ENCODE measurements at places on chromosomes 7 and 10. TPM values are rescaled to one million over a fixed set of nuclear protein-coding genes. Genes with fewer than 3 reads are reported as not detected.

GRCh38 chr7:131057794-131058070, 269.9 kb upstream of the MKLN1 start:
- no peak overlapping the region for H3K4me3 ChIP-seq
- no peak for DNase-seq
- no peaks in the 10 kb centered on the region for H3K27me3 ChIP-seq
- H3K36me3 ChIP-seq = no peaks in the 10 kb centered on the region
- no peaks in the 10 kb centered on the region for H3K4me1 ChIP-seq

HTR5A gene
- not detected for total RNA-seq

PRKG1 gene
- total RNA-seq = 51.3 TPM

GRCh38 chr7:44390701-44391100, 65.3 kb upstream of the CAMK2B start:
- no peaks in the 10 kb centered on the region for H3K27me3 ChIP-seq
- H3K4me3 ChIP-seq = no peak overlapping the region
- DNase-seq = no peak
- H3K4me1 ChIP-seq = no peaks in the 10 kb centered on the region

DNA sequence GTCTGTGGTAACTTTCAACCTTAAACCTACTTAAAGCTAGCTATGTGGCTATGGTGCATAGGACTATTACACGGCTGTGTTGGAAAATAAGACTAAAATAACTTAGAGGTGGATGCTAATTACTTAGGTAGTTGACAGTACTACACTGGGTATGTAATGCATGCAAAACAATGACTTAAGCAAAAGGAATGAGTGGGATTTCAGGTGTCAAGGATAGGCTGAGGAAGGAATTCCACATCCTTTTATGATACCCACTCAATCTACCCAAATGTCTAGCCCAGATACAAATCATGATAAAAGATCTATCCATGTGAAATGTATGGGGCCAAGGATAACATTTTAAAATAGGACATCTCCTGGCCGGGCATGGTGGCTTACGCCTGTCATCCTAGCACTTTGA, 13.9 kb downstream of the CDNF start:
- no peaks in the 10 kb centered on the region for H3K27me3 ChIP-seq
- no peaks in the 10 kb centered on the region for H3K36me3 ChIP-seq
- no peaks in the 10 kb centered on the region for H3K4me1 ChIP-seq
- H3K4me3 ChIP-seq = no peak overlapping the region
- DNase-seq = no peak
- H3K27ac ChIP-seq = no peak overlapping the region

DNA sequence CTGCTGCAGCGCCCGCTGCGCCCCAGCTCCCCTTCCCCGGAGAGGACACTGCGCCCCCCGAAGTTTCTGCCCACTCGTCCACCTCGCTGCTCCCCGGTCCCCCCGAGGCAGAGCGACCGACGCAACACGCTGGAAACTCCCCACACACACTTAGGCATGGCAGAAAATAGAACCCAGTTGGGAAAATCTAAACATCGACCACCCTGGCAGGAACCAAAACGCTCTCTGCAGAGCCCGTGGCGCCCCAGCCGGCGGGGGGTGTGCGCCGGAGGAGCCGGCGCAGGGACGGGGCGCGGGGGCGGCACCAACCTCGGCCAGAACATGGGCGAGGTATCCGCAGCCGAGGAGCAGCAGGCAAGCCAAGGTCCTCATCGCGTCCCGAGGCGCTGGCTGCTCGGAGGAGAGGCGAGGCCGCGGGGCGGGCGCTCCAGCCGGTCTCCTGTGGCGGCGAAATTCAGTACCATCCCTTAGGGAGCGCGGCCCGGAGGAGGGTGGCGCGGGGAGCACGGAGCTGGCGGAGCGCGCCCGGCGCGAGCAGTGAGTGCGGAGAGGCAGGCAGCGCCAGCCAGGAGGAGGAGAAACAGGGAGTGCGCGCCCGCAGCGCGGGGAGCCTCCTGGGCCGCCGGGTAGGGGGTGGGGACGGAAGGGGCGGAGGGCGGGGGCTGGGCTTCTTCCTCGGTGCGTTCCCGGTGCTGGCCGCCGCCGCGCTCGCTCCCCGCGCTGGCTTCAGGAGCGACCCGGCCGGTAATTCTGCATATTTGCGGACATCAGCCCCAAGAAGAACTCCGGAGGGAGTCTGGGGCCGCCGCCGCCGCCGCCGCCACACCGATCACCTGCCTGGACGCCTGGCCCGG, 789 bp downstream of the PDGFA start:
- peaks cover 58% of the 10 kb centered on the region for H3K27me3 ChIP-seq
- H3K4me1 ChIP-seq = peaks cover 67% of the 10 kb centered on the region
- H3K27ac ChIP-seq = peak overlapping the region; percentile 62
- peaks cover 13% of the 10 kb centered on the region for H3K36me3 ChIP-seq
- H3K4me3 ChIP-seq = peak overlapping the region; percentile 68

FAM131B gene
- total RNA-seq = 1.4 TPM

- H3K27ac ChIP-seq = no peak overlapping the region
- no peaks in the 10 kb centered on the region for H3K36me3 ChIP-seq
- no peaks in the 10 kb centered on the region for H3K27me3 ChIP-seq
- H3K4me3 ChIP-seq = no peak overlapping the region
- DNase-seq = no peak
- no peaks in the 10 kb centered on the region for H3K4me1 ChIP-seq
Measured at GRCh38 chr7:22229148-22229547, 127.8 kb downstream of the RAPGEF5 start.

NPY4R2 gene
- not detected for total RNA-seq

ZNF727 gene
- 0.44 TPM for total RNA-seq

EN2 gene
- 0.09 TPM for total RNA-seq

GRCh38 chr7:5443678-5444077, 20.0 kb upstream of the TNRC18 start:
- no peak for DNase-seq
- no peaks in the 10 kb centered on the region for H3K36me3 ChIP-seq
- H3K27me3 ChIP-seq = no peaks in the 10 kb centered on the region
- no peak overlapping the region for H3K27ac ChIP-seq
- no peak overlapping the region for H3K4me3 ChIP-seq
- peaks cover 13% of the 10 kb centered on the region for H3K4me1 ChIP-seq

DNA sequence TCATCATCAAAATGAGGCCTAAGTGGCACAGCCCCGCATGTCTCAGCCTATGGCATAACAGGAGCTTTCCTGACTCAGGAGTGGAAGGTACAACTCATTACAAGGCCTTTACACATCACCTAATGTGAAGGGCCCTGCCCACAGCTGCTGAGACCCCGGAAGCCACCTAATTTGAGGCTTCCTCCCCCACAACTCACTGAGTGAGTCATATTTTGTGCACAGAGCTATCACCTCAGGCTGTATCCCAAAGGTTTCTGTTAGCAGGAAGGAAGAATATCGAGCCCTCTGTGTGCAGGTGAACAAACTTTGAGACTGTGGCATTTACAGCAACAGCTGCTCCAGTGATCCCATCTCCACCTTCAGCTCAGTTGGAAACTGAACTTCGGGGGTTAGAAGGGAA, 20.6 kb downstream of the HTR5A start:
- no peak overlapping the region for H3K27ac ChIP-seq
- no peaks in the 10 kb centered on the region for H3K27me3 ChIP-seq
- no peak for DNase-seq
- no peak overlapping the region for H3K4me3 ChIP-seq

DNA sequence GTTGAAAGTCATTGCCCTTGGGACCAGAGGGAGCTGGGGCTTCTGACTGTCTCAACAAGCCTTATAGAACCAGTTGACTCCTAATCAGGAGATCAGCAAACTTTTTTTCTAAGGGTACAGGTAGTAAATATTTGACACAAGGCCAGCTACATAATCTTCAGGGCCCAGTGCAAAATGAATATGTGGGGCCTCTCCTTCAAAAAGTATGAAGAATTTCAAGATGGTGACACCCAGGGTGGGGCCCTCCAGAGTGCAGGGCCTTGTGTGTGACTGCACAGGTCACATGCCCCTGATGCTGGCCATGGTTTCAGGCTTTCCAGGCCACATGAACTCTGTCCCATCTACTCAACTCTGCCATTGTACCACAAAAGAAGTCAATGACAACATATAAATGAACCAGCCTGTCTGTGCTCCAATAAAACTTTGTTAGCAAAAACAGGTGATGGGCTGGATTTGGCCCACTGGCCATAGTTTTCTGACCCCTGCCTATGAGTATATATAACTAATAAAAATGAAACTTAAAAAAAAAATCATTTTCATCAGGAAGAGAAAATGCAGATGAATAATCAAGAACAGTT, 6.1 kb downstream of the MMRN2 start:
- peaks cover 29% of the 10 kb centered on the region for H3K4me1 ChIP-seq
- no peak overlapping the region for H3K4me3 ChIP-seq
- H3K27me3 ChIP-seq = no peaks in the 10 kb centered on the region
- no peak overlapping the region for H3K27ac ChIP-seq

- H3K27ac ChIP-seq = no peak overlapping the region
- no peaks in the 10 kb centered on the region for H3K36me3 ChIP-seq
- no peak for DNase-seq
- H3K27me3 ChIP-seq = no peaks in the 10 kb centered on the region
- H3K4me1 ChIP-seq = no peaks in the 10 kb centered on the region
- H3K4me3 ChIP-seq = no peak overlapping the region
Measured at GRCh38 chr7:48428091-48428684, 256.9 kb downstream of the ABCA13 start.

- no peak overlapping the region for H3K27ac ChIP-seq
- no peaks in the 10 kb centered on the region for H3K4me1 ChIP-seq
- DNase-seq = no peak
- no peak overlapping the region for H3K4me3 ChIP-seq
Measured at GRCh38 chr10:116017405-116017804, 255.6 kb downstream of the GFRA1 start.

GPC2 gene
- total RNA-seq = 3.9 TPM

- H3K4me3 ChIP-seq = no peak overlapping the region
- no peaks in the 10 kb centered on the region for H3K4me1 ChIP-seq
- H3K27ac ChIP-seq = no peak overlapping the region
- H3K27me3 ChIP-seq = no peaks in the 10 kb centered on the region
Measured at GRCh38 chr10:61475449-61475873, 22.3 kb upstream of the TMEM26 start.

RADIL gene
- total RNA-seq = 3.0 TPM

PRKAR2B gene
- 3.7 TPM for total RNA-seq

- H3K4me1 ChIP-seq = no peaks in the 10 kb centered on the region
- H3K27ac ChIP-seq = no peak overlapping the region
- H3K27me3 ChIP-seq = no peaks in the 10 kb centered on the region
- DNase-seq = no peak
- H3K36me3 ChIP-seq = no peaks in the 10 kb centered on the region
Measured at GRCh38 chr7:33517191-33517590, 387.8 kb downstream of the BBS9 start.

AEBP1 gene
- 74.0 TPM for total RNA-seq

DNA sequence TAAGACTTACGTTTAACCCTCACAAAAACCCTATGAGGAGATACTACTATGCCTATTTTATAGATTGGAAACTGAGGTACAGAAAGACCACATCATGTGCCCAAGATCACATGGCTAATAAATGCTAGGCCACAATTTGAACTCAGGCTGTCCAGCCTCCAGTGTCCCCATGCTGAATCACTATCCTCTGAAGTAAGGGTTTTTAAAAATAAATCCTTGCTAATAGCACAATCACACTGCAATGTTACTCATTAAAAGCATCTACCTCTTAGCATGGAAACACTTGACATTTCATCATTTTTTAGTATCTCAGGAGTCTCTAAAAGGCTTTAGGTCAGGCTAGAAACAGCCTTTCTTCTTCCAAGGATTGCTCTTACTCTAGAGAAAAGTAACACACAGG, 50.0 kb upstream of the PPP1R3C start:
- H3K4me3 ChIP-seq = no peak overlapping the region
- no peaks in the 10 kb centered on the region for H3K4me1 ChIP-seq
- peaks cover 2% of the 10 kb centered on the region for H3K27me3 ChIP-seq
- no peak for DNase-seq
- H3K27ac ChIP-seq = no peak overlapping the region

GRCh38 chr7:75628055-75628454, 110.7 kb downstream of the HIP1 start:
- no peaks in the 10 kb centered on the region for H3K27me3 ChIP-seq
- H3K27ac ChIP-seq = no peak overlapping the region
- DNase-seq = no peak
- H3K4me1 ChIP-seq = peaks cover 9% of the 10 kb centered on the region

DNA sequence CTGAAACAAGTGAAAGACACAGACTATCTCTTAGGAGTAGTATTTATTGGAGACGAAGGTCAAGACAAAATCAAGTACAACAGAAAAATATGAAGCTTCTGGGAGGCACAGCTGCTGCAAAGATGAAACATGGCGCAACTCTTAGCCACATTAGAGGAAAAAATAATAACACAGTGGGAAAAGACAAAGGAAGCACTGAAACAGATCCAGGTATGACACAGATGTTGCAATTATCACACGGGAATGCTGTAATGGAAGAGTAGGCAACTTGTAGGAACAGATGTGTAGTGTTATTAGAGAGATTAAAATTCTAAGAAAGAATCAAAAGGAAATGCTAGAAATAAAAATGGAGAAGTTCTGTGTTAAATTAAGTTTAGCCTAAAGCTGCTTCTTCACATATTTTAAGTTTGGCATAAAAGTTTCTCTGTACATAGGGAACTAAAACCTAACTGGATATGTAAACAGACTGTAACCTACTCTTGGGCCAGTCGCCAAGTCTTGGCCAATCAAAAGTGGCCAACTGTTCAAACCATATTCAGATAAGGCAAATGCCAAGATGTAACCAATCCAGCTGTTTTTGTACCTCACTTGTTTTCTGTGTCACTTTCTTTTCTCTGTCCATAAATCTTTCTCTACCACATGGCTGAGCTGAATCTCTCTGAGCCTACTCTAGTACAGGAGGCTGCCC, 1132.0 kb upstream of the LRRTM3 start:
- peak; percentile 62 for DNase-seq
- no peak overlapping the region for H3K4me3 ChIP-seq
- no peak overlapping the region for H3K27ac ChIP-seq
- no peaks in the 10 kb centered on the region for H3K4me1 ChIP-seq
- H3K36me3 ChIP-seq = no peaks in the 10 kb centered on the region

- DNase-seq = peak; percentile 74
- H3K4me1 ChIP-seq = peaks cover 3% of the 10 kb centered on the region
- H3K36me3 ChIP-seq = peaks cover 33% of the 10 kb centered on the region
- H3K27ac ChIP-seq = no peak overlapping the region
Measured at GRCh38 chr7:100563809-100564400, 9.8 kb downstream of the SAP25 start.

GRCh38 chr10:77286531-77287508, 350.8 kb downstream of the KCNMA1 start:
- no peak for DNase-seq
- no peaks in the 10 kb centered on the region for H3K4me1 ChIP-seq
- H3K36me3 ChIP-seq = no peaks in the 10 kb centered on the region
- H3K27me3 ChIP-seq = peaks cover 3% of the 10 kb centered on the region
- no peak overlapping the region for H3K27ac ChIP-seq

GRCh38 chr7:90701771-90702170, 105.7 kb downstream of the CDK14 start:
- no peak overlapping the region for H3K4me3 ChIP-seq
- H3K27me3 ChIP-seq = no peaks in the 10 kb centered on the region
- no peak for DNase-seq
- no peaks in the 10 kb centered on the region for H3K36me3 ChIP-seq
- no peak overlapping the region for H3K27ac ChIP-seq

SAP25 gene
- 0.98 TPM for total RNA-seq

DNA sequence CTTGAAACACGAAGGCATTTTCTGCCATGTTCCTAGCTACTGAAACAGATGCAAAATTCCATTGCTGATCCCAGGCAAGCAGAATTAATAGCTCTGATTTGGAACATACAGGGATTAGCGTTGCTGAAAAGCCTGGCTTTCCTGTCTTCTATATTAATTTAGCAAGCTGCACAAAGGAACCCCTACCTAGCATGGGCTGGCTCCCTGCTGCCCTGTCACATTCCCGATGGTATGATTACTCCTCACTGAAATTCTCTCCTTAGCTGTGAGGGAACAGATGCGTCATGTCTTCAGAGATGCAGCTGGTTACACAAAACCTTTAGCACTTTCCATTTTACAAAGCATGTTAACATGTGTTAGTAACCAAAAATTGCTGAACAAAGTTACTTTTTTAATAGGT, 878.9 kb downstream of the TYW1 start:
- no peaks in the 10 kb centered on the region for H3K4me1 ChIP-seq
